Caki2 (cell line): ENCODE measurements at places on chromosomes 11 and 22. TPM values are rescaled to one million over a fixed set of nuclear protein-coding genes. Genes with fewer than 3 reads are reported as not detected.

OR51B2 gene
- total RNA-seq: not detected in 2 replicates

SYTL2 gene
- total RNA-seq: 12.9 and 18.6 TPM in 2 replicates

OR52J3 gene
- not detected in 2 replicates for total RNA-seq

NAV2 gene
- total RNA-seq: 6.9 and 32.9 TPM in 2 replicates

MS4A6E gene
- not detected in 2 replicates for total RNA-seq

- no peak for DNase-seq
Observed at GRCh38 chr11:73406131-73406530, 29.9 kb downstream of the RELT start.

- no peak for DNase-seq
Observed at GRCh38 chr11:126072141-126072741, 9.6 kb upstream of the CDON start.

DNA sequence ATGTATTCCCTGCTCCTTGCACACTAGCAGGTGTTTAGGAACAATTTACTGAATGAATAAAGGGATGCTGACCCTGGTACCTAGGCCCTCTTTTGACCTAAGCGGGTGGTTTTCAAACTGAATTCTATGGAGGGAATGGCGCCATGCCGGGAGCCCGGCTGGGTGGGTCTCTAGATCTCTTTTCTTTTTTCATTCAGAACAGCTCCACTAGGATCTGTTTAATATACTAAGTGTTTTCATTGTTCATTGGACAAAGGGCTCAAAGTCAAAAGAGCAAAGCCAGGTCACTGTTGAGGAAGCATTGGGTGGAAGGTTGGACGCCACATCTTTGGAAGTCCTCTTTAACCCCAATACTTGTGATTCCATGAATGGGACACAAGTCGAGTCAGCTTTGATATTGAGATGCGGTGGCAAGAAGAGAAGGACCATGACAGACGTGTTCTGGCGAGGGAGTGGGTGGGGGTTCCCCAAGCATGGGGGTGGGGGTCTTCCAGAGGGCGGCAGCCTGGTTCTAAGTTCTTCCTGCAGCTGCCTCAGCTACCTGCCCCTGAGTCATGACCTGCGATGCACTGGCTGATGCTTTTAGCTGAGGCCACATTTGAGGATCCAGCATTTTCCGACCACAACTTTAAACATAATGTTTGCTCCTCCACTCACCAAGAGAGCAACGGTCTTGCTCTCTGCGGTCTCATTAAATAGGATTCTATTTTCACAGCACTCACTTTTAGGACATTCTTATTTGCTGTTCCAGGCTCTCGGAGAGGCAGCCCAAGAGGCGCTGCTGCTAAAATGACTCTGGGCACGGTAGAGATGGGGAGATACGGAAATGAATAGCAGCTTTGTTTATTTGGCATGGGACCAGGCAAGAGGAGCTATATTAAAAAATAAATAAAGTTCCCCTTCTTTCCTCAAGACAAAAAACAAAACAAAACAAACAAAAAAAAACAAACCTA, 100.6 kb downstream of the FBXO7 start:
- DNase-seq: no peak

DNA sequence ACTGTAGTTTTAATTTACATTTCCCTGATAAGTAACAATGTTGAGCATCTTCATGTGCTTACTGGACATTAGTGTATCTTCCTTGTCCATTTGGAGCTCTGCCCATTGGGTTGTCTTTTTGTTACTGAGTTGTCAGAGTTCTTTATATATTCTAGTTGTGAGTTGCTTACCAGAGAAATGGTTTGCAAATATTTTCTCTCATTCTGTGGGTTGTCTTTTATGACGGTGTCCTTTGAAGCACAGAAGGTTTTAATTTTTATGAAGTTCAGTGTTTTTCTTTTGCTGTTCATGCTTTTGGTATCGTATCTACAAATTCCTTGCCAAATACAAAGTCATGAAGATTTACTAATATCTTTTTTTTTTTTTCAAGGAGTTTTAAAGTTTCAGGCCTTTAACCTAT, 42.4 kb downstream of the ZBTB44 start:
- no peak for DNase-seq

DNA sequence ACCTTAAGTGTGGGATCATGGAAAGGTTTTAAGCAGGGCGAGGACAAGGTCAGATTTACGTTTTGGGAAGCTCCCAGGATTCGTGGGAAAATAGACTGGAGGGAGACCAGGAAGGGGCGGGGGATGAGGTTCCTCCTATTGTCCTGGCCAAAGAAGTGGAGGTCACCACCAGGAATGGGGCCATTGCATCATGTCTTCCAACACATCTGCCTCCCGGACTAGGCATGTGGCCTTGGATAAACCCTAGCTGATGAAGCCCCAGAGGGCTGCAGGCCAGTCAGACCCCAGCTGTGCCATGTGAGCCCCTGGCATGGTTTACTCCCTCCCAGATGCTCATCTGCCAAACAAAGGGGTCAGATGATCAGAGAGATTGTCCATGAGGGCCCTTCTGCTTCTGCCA, 11.5 kb upstream of the YWHAH start:
- DNase-seq: no peak

- no peak for DNase-seq
Observed at GRCh38 chr11:47272706-47273105, 2.8 kb downstream of the MADD start.

DNA sequence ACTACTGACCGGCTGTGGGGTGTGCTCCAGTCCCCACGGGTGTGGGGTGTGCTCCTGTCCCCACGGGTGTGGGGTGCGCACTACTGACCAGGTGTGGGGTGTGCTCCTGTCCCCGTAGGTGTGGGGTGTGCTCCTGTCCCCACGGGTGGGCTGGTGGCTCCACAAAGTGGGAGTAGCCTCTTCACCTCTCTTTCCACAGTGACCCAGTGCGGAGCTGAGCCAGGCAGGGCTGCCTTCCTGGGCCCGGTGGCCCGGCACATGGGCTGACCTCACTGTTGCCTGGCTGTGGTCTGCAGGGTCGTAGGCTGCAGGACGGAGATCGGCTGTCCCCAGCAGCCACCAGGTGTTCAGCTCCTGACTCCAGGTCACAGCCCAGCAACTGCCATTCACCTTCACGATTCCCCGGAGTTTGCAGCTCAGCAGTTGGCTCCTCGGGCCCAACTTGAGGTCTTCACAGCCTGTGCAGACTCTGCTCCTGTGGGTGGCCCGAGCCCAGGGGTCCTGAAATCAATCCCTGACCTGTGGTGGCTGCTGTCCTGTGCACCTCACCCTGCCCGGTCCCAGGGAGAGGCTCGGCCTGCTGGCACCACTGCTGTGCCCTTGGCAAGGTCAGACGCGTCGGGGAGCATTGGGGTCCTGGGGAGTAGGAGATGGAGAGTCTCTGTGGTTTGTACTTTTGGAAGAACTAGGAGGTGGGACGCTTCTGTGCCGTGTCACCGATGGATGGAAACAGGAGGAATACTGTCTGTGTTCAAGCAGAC, 414.3 kb downstream of the TBC1D22A start:
- no peak for DNase-seq

GRCh38 chr11:74636630-74637184, 44.3 kb downstream of the POLD3 start:
- DNase-seq: peak; percentile 6

- peak; percentile 71 for DNase-seq
Observed at GRCh38 chr11:65366340-65366773, 11.8 kb downstream of the TIGD3 start.

DNA sequence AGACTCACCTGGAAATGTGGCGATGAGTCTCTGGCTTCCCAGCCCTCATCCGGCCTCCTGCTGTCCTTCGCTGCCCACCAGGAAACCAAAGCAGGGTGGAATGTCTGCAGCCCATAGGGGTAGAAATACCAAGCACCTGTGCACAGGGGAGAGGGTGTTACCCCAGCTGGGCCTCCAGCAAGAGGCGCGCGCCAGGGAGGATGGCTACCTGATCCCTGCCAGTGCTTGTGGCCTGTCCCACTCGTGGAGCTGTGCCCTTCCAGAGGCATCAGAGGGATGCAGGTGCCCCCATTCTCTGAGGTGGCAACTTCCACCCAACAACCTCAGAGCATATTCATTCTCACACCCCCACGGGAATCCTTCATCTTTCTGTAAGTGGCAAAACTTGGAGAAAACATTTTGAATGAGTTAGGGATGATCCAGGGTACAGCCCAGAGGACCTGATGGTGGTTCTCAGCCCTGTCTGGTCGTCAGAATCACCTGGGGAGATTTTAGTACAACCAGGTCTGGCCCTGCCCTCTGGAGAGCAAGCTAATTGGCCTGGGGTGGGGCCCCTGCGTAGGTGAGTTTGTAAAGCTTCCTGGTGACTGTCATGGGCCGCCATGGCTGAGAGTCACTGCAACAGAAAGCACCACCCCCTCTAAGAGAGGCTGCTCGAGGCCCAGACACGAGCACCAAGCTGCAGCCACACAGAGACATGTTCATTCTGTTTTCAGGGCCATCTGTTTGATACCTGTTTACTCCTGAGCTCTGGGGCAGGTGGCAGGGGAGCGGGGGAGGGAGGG, 9.9 kb downstream of the SUN2 start:
- DNase-seq: no peak
